ENCODE measurements at places on chromosomes 5 and 9. TPM values are rescaled to one million over a fixed set of nuclear protein-coding genes. Genes with fewer than 3 reads are reported as not detected.

DNA sequence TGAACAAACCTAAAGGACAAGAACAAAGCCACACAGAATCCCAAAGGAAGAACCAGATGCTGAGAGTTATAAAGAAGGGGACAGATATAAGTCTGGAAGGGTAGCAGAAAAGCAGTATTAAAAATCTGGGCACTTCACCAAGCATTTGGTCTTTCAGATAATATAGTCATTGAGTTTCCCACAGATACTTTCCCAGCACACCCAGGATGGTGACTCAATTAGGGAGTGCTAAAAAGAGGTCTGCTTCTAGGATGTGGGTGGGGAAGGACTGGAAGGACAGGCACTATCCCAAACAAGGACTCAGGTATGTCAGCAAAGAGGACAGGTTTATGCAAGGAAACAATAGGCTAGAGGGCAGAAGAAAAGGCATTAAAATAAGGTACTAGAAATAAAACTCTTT lies 59.3 kb downstream of the DIAPH1 start:
- DNase-seq: no peak
- H3K4me3 ChIP-seq: no peak overlapping the region

The ADGRV1 gene
- total RNA-seq: 2.7 TPM

The TOR1B gene
- total RNA-seq: 17.2 TPM

DNA sequence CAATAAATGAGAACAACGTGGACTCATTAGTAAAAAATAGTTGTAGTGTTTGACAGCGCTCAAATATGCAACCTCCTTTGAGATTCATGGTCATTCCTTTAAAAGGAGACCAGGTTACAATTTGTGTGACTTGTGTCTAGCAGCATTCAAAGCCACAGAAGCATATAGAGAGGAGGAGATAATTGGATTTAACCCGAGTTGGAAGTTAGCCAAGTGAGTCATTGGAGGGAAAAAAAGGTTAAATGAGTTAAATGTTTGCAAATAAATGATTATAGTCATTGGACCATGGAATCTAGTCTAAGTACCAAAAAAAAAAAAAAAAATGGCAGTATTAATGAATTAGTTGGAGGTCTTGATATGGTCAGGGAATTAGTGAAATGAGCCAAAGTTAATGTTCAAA lies 90.9 kb downstream of the ITGA1 start:
- H3K27ac ChIP-seq: no peak overlapping the region
- H3K4me3 ChIP-seq: no peak overlapping the region
- DNase-seq: no peak
- no peaks in the 10 kb centered on the region for H3K4me1 ChIP-seq

- H3K4me3 ChIP-seq: no peak overlapping the region
- no peaks in the 10 kb centered on the region for H3K36me3 ChIP-seq
- DNase-seq: no peak
- H3K27me3 ChIP-seq: peaks cover 20% of the 10 kb centered on the region
These were observed 20.0 kb downstream of the OR2V1 start for GRCh38 chr5:181111010-181111409.

GRCh38 chr5:51225789-51226742 lies 157.2 kb upstream of the ISL1 start:
- no peaks in the 10 kb centered on the region for H3K27me3 ChIP-seq
- H3K36me3 ChIP-seq: no peaks in the 10 kb centered on the region
- no peak overlapping the region for H3K27ac ChIP-seq
- no peak for DNase-seq

GRCh38 chr5:1719860-1720259 lies 79.8 kb downstream of the MRPL36 start:
- H3K36me3 ChIP-seq: no peaks in the 10 kb centered on the region
- H3K4me3 ChIP-seq: no peak overlapping the region
- no peaks in the 10 kb centered on the region for H3K4me1 ChIP-seq

GRCh38 chr5:32613050-32613672 lies 27.8 kb downstream of the SUB1 start:
- no peaks in the 10 kb centered on the region for H3K27me3 ChIP-seq
- no peaks in the 10 kb centered on the region for H3K4me1 ChIP-seq
- DNase-seq: peak; percentile 24
- H3K36me3 ChIP-seq: no peaks in the 10 kb centered on the region
- no peak overlapping the region for H3K4me3 ChIP-seq

DNA sequence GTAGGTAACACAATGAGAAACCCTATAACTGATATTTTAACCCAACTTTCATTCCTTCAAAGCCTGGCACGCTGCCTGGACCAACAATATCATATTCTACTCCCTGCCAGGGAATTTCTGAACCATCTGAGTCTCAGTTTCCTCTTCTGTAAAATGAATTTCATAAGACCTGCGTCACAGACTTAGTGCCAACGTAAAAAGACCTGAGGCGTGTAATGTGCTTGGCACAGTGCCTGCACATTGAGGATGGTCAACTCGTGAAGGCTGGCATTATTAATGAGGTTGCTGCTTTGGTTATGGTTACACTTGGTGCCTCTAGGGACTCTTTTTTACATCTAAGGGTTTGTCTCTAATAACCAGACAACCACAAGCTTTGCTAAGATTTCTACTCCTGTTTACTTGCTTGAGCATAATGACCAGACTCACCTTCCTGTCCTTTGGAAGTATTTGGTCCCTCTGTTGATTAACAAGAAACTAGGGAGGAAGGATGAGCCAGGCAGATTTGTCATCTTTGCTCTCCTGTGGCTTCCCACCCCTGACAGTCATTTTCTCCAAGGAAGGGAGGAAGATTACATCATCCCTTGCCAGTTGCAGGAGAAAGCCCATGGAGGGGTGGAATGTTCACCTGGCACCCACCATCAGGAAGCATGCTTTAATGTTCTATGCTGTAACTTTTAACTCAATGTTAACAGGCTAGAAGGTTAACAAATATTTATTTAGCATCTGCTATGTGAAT lies 79.0 kb downstream of the PAPPA start:
- no peaks in the 10 kb centered on the region for H3K27me3 ChIP-seq
- no peak overlapping the region for H3K27ac ChIP-seq
- peaks cover 29% of the 10 kb centered on the region for H3K36me3 ChIP-seq
- H3K4me3 ChIP-seq: no peak overlapping the region

- peaks cover 12% of the 10 kb centered on the region for H3K4me1 ChIP-seq
- H3K4me3 ChIP-seq: peak overlapping the region; percentile 86
- no peaks in the 10 kb centered on the region for H3K27me3 ChIP-seq
- peak overlapping the region; percentile 94 for H3K27ac ChIP-seq
- no peaks in the 10 kb centered on the region for H3K36me3 ChIP-seq
- DNase-seq: no peak
These were observed 535 bp downstream of the JMY start for GRCh38 chr5:79236362-79236969.

GRCh38 chr5:20305463-20305862 lies 317.5 kb upstream of the CDH18 start:
- no peaks in the 10 kb centered on the region for H3K27me3 ChIP-seq
- no peaks in the 10 kb centered on the region for H3K4me1 ChIP-seq
- no peak overlapping the region for H3K4me3 ChIP-seq
- H3K36me3 ChIP-seq: no peaks in the 10 kb centered on the region

The CDKN2B-AS1 gene
- total RNA-seq: 1.1 TPM

The CYLC2 gene
- total RNA-seq: not detected

- no peak overlapping the region for H3K27ac ChIP-seq
- H3K27me3 ChIP-seq: no peaks in the 10 kb centered on the region
- no peaks in the 10 kb centered on the region for H3K36me3 ChIP-seq
- H3K4me3 ChIP-seq: no peak overlapping the region
- no peaks in the 10 kb centered on the region for H3K4me1 ChIP-seq
These were observed 479.9 kb downstream of the KDM4C start for GRCh38 chr9:7237473-7238246.

DNA sequence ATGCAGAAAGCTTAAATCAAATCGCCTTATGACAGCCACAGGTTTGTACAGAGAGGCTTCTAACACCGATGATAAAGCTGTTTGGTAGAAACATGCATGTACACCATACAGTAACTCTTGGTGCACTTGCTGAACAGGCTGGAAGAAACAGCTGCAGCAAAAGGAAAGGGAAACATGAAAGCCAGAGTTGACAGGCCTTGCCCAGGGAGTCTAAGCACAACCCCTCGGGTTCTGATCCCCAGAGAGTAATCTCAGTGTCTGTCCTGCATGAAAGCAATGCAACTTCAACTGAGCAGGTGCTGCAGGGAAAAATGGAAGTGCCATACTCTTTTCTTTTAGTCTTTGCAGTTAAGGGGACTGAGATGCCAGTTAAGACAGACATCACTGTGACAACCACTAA lies 419.9 kb downstream of the BNC2 start:
- no peak for DNase-seq
- no peaks in the 10 kb centered on the region for H3K27me3 ChIP-seq
- H3K4me1 ChIP-seq: no peaks in the 10 kb centered on the region
- H3K4me3 ChIP-seq: no peak overlapping the region

DNA sequence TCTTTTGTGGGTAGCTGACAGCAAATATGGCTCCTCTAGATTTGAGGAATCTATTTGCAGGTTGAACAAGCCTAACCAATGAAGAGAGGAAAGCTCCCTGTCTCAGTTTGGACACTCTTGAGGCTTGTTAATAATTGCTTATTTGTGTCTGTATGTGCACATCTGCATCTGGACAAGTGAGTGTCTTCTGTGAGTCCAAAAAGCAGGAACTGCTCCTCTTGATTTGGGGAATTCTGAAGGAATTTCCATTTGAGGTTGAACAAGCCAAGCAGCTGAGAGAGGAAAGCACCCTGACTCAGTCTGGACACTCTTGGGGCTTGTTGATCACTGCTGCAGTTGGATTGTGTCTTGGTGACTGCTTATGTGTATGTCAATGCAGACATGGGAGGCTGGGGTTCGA lies 211.6 kb downstream of the DTWD2 start:
- no peaks in the 10 kb centered on the region for H3K27me3 ChIP-seq
- H3K27ac ChIP-seq: no peak overlapping the region
- no peaks in the 10 kb centered on the region for H3K4me1 ChIP-seq

The TMC1 gene
- 1.5 TPM for total RNA-seq

The PCDHGC4 gene
- total RNA-seq: 3.3 TPM

The IFNA21 gene
- not detected for total RNA-seq

DNA sequence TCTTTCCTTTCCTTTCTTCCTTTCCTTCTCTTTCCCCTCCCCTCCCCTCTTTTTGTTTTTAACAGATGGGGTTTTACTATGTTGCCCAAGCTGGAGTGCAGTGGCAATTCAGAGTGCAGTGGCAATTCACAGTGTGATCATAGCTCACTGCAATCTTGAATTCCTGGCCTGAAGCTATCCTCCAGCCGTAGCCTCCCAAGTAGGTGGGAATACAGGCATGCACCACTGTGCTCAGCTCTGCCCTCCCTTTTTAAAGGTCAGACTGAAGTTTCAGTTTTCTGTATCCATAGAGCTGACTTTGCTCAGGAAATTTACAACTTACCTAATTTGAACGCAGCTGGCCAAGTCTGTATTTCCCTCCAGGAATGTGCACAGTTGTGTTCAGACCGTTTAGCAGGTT lies 696 bp downstream of the CCL28 start:
- no peak overlapping the region for H3K4me3 ChIP-seq
- no peaks in the 10 kb centered on the region for H3K27me3 ChIP-seq
- H3K27ac ChIP-seq: no peak overlapping the region
- H3K36me3 ChIP-seq: no peaks in the 10 kb centered on the region
- DNase-seq: no peak

The PDE8B gene
- 0.79 TPM for total RNA-seq

DNA sequence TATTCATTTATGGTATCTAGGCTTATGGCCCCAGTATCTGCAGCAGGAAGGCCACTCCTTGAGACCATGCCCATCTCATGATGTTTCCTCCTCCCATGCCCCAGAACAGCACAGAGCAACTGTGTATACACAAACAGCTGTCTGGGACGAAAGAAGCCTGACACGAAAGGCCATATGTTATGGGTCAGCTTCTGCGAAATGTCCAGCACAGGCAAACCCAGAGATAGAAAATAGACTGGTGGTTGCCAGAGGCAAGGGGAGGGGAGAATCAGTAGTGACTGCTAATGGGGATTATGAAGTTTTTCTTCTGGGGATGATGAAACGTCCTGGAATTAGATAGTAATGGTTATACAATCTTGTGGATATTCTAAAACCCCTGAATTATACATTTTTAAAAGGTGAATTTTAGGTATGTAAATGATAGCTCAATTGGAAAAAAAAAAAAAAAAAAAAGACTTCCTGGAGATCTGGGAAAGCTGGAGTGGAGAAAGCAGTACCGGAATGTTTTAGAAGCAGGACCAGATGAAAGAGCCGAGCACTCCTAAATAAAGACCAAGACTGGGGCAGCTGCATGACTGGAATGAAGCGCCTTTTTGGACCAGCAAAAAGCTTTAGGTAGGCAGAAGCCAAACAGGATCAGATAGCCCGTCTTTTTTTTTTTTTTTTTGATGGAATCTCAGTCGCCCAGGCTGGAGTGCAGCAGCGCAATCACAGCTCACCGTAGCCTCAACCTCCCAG lies 29.2 kb downstream of the PCDHGC5 start:
- peaks cover 52% of the 10 kb centered on the region for H3K36me3 ChIP-seq
- H3K27ac ChIP-seq: peak overlapping the region; percentile 83

The GABRA1 gene
- total RNA-seq: not detected

All from esophagus squamous epithelium (tissue), 5 donors.